HT1080 (cell line): ENCODE measurements at places on chromosomes 1 and 21. TPM values are rescaled to one million over a fixed set of nuclear protein-coding genes. Genes with fewer than 3 reads are reported as not detected.

The AUNIP gene
- 12.8 and 15.8 TPM in 2 replicates for total RNA-seq

The HPCAL4 gene
- not detected in 2 replicates for total RNA-seq

DNA sequence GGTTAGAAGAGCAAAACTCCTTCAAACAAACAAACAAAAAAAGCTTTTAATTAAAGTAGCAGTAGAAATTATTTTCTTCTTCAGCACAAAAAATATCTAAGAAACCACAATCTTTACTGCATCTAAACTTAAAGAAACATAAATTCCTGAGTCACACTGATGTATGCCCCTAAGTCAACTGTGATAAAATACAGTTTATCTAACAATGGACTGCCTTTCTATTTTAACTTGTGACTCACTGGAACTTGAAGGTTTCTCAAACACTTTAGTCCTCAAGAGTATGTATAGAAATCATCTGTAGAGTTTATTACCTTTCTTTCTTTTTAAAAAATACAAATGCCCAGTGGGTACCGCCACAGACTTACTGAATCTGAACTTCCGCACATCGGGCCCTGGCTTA is 86.2 kb downstream of the LBR start:
- no peak for DNase-seq

GRCh38 chr1:25805863-25806225 is 5.9 kb downstream of the SELENON start:
- DNase-seq: no peak

GRCh38 chr1:71294178-71294577 is 213.3 kb upstream of the ZRANB2 start:
- no peak for DNase-seq

DNA sequence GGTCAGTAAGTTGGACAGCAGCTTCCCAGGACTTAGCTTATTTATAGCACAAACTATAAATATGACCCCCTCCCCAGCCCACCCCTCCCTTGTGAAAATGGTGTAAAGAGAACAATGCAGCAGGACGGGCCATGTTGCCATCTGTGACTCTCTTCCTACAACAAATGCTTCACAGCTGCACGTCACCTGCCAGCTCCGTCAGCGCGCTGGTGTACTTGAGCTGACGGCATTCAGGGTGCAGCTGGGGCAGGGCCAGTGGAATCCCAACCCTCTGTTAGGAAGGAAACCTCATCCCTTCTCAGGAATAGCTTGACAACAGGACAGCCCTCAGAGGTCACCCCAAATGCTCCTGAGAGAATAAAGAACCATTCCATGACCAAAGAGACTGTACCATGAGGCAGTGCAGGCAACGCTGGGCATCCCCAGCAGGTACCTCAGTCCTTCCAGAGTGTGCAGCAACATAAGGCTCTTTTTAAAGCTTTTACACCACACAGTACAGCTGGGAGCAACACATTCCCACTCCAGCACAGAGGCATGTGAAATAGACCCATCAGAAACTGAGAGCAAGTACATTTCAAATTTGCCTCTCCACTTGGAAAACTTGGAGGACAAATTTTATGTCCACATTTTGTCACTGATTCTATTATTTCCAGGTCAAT is 85.0 kb downstream of the ATP1A1 start:
- DNase-seq: no peak
